Stimulated activated CD8-positive, alpha-beta memory T cell treated with anti-CD3 and anti-CD28 coated beads, Interleukin-12 subunit alpha, Interleukin-12 subunit beta, amount 100 ng/mL, for 4 hours (primary cell): ENCODE measurements at places on chromosomes 13 and 19.

DNA sequence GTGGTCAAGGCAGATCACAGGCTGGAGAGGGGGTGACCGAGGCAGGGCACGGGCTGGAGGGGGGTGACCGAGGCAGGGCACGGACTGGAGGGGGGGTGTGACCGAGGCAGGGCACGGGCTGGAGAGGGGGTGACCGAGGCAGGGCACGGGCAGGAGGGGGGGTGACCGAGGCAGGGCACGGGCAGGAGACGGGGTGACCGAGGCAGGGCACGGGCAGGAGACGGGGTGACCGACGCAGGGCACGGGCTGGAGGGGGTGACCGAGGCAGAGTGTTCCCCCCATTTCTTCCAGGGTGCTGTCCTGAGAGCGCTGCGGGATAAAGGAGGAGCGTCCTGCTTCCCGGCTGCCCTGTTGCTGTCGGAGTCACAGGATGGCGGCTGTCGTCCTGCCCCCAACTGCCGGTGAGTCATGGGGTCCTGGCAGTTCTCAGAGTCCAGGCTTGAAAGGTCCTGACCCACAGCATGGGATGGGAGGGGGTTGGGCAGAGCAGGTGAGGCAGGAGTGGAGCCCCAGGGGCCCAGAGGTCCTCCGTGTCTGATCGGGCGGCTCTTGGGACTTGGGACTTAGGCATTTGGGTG, 5.3 kb downstream of the ZNF557 start:
- no peak for DNase-seq

GRCh38 chr13:59210543-59210942, 953.2 kb downstream of the DIAPH3 start:
- no peak for DNase-seq

GRCh38 chr13:47142105-47142504, 245.3 kb upstream of the HTR2A start:
- no peak for DNase-seq

GRCh38 chr13:79468819-79469218, 12.1 kb upstream of the NDFIP2 start:
- DNase-seq = no peak

GRCh38 chr13:112892426-112893206, 76.4 kb upstream of the MCF2L start:
- DNase-seq = no peak

DNA sequence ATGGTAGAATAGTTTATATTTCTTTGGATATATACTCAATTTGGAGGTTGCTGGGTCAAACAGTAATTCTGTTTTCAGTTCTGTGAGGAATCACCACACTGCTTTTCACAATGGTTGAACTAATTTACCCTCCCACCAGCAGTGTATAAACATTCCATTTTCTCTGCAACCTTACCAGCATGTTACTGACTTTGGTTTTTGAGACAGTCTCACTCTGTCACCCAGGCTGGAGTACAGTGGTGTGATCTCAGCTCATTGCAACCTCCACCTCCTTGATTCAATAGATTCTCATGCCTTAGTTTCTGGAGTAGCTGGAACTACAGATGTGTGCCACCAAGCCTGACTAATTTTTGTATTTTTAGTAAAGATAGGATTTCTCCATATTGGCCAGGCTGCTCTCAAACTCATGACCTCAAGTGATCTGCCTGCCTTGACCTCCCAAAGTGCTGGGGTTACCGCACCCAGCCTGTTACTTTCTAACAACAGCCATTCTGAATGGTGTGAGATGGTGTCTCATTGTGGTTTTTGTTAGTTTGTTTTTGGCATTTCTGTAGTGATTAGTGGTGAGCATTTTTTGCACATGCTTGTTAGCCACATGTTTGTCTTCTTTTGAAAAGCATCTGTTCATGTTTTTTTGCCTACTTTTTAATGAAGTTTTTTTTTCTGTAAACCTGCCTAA, 12.5 kb downstream of the ZNF714 start:
- no peak for DNase-seq

DNA sequence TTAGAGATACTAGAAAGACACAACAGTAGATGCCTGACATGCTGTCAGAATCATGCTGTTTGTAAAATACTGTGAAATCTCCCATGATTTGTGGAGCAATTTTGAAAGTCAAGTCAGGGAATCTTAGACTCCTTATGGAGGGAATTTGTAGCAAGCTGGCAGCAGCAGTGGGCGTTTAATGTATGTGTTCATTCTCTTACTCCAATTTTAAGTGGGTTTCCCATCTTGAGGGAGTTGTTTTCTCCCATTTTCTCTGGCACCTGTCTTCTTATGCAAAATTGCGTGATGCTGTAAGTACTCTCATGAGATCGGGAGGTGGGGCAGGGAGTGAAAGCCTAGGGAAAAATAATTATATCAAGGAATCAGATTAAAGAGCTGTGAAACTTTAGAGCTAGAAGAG, 16.0 kb upstream of the GTF2F2 start:
- no peak for DNase-seq

DNA sequence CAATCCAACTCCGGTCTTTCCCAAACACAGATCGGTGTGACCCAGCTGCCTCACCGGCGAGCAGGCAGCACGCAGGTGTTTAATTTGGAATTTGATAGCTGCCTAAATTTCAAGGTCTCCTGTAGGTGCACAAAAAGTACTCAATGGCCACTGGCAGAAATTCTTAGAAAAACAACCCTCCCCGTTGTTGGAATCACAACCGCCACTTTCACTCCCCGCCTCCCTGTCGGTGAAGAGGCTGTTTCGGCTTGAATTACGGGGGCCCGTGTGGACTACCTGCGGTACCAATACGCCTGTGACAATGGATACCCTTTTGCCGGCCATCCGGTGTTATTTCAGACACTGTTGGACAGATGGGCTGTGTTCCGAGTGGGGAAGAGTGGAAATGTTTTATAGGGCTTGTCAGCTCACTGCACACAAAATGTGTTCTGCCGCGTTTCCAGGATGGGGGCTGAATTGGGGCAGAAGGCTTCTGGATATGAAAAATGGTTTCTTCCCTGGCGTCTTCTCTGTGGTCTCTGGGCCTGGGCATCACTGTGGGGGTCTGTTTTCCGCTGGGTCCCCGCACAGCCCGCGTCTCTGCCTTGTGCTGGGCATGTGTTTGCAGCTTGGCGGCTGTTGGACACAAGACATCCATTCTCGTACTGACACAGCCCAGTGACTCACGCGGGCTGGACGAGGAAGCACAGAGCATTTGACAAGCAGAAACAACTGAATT, 45.4 kb downstream of the ZIC5 start:
- DNase-seq = no peak

GRCh38 chr13:58379221-58379620, 747.7 kb downstream of the PCDH17 start:
- DNase-seq = no peak

DNA sequence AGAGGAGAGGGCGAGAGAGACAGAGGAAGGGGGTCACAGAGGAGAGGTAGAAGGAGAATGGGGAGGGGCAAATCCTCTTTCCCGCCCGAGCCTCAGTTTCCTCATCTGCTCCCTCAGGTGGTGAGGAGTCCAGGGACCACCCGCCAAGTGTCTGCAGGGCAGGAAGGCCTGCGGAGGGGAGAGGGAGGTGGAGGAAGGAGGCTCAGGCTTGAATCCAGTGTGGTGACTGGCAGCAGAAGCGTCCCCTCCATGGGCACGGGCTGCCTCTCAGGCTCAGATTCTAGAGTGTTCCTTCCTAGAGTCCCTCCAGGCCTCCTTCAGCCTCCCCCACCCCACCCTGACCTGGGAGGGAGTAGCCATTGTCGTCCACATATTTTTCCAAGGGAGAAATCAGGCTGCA, 16.5 kb upstream of the GARIN5A start:
- DNase-seq = no peak

DNA sequence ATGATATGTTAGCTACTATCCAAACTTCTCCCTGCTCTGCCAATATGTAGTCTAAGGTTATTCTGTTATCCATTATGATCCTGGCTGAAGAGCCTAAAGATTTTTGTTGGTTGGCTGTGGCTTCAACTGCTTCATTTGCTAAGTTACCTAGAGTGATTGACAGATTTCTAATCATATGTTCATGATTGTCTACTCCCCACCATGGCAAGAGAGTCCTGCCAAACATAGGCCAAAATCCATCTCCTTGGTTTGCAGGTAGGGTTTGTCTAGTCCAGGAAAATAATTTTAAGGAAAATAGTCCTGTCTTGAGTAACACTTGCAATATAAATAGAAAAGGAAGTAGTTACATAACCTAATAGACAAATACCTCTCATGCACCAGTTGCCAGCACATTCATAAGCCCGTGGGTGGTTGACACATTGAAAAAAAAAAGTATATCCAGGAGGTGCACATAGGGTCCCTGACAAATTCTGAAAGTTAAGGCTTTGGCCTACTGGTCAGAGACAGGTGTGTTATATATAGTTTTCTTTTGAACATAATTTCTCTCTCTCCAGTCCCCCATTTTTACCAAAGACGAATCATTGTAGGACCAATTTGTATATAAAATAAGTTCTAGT, 5.4 kb upstream of the CBY2 start:
- no peak for DNase-seq

DNA sequence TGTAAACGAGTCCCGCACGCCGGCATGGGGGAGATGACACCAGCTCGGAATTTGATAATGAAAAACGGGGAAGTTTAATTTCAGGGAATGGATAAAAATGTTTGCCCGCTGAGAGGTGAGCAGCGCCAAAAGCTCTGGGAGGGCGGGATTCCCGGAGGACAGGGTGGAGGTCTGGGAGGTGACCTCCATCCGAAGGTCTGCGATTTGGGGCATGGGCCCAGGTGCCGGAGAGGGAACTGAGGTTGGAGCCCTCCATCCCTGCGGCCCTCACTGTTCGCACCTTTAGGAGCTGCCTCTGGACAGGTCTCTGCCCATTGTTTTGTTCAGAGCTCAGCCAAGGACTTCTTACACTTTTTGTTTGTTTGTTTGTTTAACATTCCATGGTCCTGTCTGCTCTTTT, 129.8 kb downstream of the URI1 start:
- no peak for DNase-seq

DNA sequence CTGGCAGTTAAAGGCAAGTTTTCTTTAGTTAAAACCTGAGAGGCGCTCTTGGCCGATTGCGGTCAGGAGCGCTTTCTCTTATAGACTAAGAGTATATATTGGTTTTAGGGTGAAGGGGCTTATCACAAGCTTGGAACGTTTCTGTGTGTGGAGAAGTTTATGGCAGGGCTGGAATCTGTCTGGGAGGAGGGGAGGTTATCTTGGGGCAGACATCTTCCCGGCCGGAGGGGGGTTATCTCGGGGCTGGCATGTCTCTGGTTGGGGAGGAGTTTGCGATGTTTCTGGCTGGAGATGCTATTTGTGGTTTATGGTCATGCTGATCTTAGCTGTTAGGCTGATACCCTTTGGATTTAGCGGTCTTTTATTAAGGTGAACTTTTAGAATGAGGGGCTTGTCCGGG, 18.3 kb downstream of the KDM4B start:
- DNase-seq = no peak

GRCh38 chr19:16205205-16206045, 7.7 kb downstream of the AP1M1 start:
- DNase-seq = no peak

DNA sequence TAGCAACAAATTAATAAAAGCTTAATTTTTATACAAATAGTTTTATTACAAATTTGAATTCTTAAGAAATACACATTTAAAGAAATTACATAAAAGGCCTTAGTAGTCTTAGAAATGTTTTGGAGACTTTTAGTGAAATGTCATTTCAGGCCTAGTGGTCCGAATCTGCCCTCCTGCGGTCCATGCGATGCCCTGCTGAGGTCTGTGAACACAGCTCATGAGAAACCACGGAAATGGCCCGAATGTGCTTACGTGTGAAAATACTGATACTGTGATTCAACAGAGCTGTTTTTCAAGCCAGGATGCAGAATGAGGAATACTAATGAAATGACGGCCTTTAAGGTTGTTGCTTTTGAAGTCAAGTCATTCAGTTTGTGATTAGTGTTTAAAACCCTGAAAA, 157.9 kb downstream of the COL4A1 start:
- no peak for DNase-seq

- no peak for DNase-seq
Observed at GRCh38 chr19:33819506-33819879, 22.8 kb downstream of the KCTD15 start.

GRCh38 chr13:27415116-27415515, 9.3 kb upstream of the GTF3A start:
- no peak for DNase-seq

- DNase-seq = no peak
Observed at GRCh38 chr13:105545811-105546210, 989.7 kb downstream of the EFNB2 start.
